ENCODE measurements at places on chromosomes 4 and X.

- DNase-seq = no peak
Measured at GRCh38 chrX:97524997-97525396, 641.3 kb downstream of the RPA4 start.

- no peak for DNase-seq
Measured at GRCh38 chrX:136867518-136867917, 13.0 kb downstream of the RBMX start.

DNA sequence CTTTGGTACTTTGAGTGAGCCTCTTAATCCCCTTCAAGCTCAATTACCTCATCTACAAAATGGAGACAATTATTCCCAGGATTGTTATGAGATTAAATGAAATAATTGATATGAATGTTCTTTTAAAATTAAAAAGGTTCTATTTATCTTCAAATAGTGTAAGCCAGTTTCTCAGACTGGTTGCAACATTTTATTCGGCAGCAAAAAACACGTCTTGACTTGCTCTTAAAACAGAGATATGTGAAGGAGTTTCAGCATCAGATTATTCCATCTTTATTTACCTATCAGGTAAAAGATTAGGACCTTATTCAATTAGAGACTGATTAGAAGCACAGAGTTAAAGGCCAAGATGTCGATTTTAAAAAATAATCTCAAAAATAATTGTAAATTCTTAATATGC, 10.5 kb downstream of the NDNF start:
- DNase-seq = no peak

DNA sequence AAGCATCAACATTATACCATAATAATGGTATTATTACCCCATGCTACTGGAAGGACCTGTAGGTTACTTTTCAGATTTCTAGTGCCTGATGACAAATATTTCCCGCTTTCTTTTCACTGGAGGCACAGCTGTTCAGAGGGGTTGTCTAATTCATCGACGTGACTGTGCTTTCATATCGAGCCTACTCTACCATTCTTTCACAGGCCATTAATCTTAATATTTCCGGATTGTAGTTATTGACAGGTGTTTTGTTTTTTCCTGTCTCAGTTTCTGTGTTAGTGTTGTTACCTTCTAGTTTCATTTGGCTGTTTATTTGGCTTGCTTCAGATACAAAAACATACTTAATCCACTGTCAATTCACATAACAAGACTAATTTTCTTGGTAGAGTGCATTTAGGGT, 330.9 kb downstream of the SPOCK3 start:
- DNase-seq = peak; percentile 47

DNA sequence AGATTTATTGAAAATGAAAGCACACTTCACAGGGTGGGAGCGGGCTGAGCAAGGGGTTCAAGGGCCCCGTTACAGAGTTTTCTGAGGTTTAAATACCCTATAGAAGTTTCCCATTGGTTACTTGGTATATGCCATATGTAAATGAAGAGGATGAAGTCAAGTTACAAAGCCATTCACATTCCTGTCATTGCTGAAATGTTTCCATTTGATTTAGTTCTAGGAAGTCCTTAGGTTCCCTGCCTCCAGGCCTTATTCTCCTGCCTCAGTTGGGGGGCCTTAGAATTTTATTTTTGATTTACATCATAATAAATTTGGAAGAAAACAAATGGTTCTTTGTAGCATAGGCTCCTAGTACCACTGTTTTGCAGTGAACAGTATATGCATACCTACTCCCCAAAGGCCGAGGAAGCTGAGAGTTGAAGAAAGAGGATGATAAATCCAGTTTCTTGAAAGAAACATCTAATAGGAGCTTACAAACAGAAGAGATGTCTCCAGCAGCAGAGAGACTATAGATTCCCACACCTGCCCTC, 31.8 kb downstream of the SERTM2 start:
- no peak for DNase-seq

DNA sequence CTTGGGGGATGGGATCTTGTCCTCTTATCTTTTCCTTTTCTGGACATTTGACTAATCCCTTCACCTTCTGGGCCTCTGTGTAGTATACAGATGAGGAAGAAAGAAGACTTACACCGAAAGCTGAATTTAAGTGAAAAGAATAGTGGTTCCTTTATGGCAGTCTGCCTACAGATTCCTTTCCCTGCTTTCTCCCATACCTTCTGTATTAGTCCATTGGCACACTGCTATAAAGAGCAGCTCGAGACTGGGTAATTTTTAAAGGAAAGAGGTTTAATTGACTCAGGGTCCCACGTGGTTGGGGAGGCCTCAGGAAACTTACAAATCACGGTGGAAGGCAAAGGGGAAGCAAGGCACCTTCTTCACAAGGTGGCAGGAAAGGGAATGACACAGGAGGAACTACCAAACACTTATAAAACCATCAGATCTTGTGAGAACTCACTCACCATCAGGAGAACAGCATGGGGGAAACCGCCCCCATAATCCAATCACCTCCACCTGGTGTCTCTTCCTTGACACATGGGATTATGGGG, 34.0 kb upstream of the CD38 start:
- no peak for DNase-seq

- no peak for DNase-seq
Measured at GRCh38 chr4:8681391-8681790, 88.8 kb downstream of the CPZ start.

DNA sequence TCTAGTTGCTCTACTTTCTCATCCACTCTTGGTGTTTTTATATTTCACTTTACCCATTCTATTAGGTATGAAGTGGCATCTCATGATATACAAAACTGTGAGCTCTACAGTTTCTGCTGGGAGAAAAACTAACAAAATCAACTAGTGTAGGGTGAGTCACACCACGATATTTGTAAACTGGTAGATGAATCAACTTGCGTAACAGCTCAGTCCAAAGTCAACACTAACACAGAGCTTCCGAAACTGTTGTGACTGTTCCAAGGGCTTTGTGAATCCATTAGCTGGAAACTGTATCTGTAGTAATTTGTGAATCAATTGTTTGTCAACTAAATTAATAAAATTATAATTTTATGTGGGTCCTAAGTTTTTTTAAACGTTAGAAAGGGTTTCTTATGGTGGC, 119.8 kb upstream of the TSPAN5 start:
- no peak for DNase-seq

- peak; percentile 20 for DNase-seq
Measured at GRCh38 chrX:150219374-150220185, 143.5 kb upstream of the MAMLD1 start.

GRCh38 chr4:141022111-141022695, 111.1 kb downstream of the RNF150 start:
- no peak for DNase-seq

- DNase-seq = no peak
Measured at GRCh38 chr4:58732973-58733372, 1622.8 kb upstream of the IGFBP7 start.

GRCh38 chrX:111375747-111376146, 36.2 kb downstream of the DCX start:
- no peak for DNase-seq

DNA sequence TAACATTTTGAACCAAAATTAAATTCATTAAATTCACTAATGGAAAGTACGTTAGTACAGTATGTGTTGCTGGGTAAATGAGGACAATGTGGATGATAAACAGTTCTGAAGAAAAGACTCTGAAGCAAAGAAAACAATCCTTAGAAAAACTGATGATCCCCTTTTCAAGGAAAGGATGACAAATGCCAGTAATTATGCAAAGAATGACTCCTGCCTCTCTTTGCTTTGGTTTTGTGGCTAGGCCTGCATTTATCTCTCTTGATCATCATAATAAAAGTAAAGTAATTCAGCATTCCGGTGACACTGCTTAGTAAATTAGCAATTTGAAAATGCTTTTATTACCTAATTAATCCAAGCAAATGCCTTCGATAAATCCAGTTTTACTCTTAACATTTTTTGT, 652.2 kb upstream of the DIPK2B start:
- no peak for DNase-seq

DNA sequence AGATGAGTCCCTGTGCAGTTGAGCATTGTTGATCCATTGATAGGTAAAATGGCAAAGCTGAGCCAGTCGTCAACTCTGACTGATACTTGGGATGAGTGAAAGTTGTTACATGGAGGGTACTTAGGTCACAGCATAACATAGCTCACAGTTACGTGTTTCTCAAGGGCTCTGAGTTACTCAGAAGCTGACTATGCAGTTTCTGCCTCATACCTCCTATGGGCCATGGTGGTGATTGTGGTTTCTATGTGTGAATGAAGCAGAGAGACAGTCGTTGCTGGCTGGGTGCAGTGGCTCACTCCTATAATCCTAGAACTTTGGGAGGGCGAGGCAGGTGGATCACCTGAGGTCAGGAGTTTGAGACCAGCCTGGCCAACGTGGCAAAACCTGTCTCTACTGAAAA, 30.8 kb downstream of the FRMPD3 start:
- DNase-seq = no peak

- DNase-seq = no peak
Measured at GRCh38 chr4:82661181-82661992, 99.6 kb upstream of the TMEM150C start.

DNA sequence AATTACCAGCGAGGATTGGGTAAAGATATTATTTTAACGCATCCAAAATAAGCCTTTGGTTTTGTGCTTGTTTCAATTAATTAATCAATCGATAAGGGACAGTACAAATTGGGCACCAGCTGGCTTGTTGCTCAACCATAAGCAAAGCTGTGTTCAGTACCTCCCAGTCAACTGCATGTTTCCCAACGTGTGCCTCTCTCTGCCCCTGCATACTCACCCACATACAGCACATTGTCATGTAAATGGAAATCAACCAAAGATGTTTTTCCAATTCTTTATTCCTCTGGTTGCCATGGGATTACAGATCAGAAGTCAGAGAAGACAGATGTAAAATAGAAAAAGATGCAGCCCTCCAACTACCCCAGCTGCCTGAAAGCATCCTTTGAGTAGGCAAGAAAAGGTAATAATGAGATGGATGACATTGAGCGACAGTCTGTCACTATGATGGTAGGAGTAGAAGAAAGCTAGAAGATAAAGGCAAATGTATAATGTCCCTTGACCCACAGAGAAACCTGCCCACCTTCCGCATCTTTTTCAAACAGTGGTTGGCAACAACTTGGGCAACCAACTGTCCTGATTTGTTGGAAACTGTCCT, 92.7 kb upstream of the TSPAN7 start:
- no peak for DNase-seq

DNA sequence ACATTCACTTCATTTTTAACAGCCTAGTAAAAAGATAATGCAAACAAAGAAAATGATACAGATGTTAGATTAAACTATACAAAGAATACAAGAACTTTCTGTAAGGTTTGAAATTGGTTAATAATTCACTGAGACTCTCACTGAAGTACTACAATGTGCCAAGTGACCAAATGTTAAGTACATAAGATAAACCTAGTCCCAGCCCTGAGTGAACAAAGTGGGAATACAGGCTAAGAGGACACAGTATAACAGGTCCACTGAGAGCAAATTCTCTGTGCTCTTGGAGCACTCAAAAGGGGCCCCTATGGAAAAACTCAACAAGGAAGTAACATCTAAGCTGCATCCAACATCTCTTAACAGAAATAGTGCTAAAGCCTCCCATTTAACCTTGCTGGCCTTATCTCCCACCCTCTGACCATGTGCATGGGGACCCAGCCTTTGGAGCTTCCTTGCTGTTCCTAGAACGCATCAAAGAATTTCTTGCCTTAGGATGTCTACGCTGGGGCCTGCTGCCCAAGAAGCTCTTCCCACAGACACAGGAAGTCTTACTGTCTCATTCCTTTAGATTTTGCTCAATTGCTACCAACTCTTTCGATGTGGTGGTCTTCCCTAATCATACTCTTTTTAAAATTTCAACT, 113.4 kb downstream of the ZAR1 start:
- no peak for DNase-seq

DNA sequence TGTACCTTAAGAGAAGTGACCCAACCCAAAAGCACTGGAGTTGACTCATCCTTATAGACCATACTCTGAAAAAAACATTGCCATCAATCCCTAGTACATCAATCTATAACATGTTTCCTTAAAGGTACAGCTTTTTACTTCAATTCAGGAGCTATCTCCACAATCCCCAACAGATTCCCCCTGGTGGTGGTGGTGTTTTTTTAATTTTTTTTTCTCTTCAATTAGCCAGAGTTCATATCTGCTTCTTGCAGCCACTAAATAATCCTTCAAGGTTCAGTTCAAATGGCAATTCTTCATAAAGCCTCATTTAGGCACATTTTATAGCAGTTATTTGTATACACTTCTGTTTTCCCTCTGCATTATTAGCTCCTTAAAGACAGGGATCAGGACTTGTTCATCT, 60.7 kb upstream of the KDR start:
- DNase-seq = no peak

- DNase-seq = no peak
Measured at GRCh38 chr4:86822136-86822535, 27.0 kb downstream of the SLC10A6 start.

- DNase-seq = no peak
Measured at GRCh38 chrX:74453178-74453577, 31.9 kb downstream of the SLC16A2 start.

GRCh38 chrX:11967986-11968869, 170.0 kb upstream of the FRMPD4 start:
- no peak for DNase-seq

DNA sequence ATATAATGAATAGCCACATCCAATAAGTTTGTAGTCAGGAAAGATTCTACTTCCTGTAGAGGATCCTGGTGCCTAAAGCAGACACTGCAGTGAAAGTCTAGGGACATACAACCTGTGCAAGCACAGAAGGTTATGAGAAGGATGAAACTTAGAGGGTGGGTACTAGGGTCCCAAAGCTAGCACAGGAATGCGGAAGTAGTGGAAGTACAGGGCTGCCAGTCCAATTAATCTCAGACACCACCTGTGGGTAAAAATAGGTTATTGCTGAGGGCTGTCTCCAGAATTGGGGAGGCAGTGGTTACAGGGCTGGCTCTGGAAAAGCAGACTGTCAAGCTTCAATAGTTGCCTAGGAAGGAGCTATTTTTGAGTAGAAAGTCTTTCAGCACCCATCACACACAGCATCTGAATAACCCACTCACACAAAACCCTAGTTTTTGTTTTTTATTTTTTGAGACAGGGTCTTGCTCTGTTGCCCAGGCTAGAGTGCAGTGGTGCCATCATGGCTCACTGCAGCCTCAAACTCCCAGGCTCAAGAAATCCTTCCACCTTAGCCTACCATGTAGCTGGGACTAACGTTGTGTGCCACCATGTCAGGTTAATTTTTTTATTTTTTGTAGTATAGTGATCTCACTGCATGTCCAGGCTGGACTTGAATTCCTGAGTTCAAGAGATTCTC, 50.8 kb upstream of the ELF2 start:
- peak; percentile 16 for DNase-seq

GRCh38 chr4:180741703-180742102, 1501.5 kb upstream of the TENM3 start:
- no peak for DNase-seq

- no peak for DNase-seq
Measured at GRCh38 chrX:136039485-136039884, 54.2 kb downstream of the SLC9A6 start.

DNA sequence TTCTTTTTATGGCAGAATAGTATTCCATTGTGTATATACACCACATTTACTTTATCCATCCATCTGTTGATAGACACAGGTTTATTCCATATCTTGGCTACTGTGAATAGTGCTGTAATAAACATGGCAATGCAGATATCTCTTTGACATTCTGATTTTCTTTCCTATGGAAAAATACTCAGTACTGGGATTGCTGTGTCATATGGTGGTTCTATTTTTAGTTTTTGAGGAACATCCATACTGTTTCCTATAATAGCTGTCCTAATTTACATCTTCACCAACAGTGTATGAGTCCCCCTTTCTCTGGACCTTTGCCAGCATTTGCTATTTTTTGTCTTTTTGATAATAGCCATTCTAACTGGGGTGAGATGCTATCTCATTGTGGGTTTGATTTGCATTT, 73.5 kb downstream of the GPAT3 start:
- no peak for DNase-seq
